ENCODE measurements at places on chromosomes 6 and 20.
A peak's percentile ranks its signal among the peaks of the same experiment; 100 is the strongest.

GRCh38 chr6:159815410-159815809 lies 15.3 kb downstream of the PNLDC1 start:
- no peak for DNase-seq

GRCh38 chr6:13874191-13874549 lies 50.6 kb upstream of the RNF182 start:
- no peak for DNase-seq

DNA sequence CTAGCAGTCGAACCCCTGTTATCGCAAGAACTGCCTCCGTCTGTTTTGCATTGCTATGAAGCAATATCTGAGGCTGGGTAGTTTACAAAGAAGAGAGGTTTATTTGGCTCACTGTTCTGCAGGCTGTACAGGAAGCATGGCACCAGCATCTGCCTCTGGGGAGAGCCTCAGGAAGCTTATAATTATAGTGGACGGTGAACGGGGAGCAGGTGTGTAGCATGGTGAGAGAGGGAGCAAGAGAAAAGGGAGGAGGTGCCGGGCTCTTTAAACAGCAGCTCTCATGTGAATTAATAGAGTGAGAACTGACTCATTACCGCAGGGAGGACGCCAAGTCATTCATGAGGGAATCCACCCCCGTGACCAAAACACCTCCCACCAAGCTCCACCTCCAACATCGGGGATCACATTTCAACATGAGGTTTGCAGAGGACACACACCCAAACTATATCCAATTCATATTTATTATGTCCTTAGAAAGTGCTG lies 172.6 kb upstream of the KCNG1 start:
- no peak for DNase-seq

DNA sequence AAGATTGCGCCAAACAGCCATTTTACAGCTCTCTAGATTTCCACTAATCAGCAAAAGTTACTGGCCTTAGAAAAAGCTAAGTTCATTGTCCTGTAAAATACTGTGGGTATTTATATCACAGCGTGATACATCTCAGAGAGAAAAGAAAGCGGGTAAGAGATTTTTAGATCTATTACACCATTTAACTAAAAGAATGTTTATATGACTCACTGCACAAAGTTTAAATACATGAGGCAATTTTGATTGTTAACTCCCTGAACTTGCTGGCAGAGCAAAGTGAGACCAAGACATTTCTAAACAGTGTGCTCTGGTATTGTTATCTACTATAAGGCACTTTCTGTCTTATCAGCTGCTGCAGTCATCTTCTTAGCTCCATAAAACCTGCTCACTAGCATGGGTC lies 314.3 kb downstream of the EPHA7 start:
- no peak for DNase-seq

GRCh38 chr6:105320765-105321164 lies 82.1 kb downstream of the PREP start:
- DNase-seq = no peak

DNA sequence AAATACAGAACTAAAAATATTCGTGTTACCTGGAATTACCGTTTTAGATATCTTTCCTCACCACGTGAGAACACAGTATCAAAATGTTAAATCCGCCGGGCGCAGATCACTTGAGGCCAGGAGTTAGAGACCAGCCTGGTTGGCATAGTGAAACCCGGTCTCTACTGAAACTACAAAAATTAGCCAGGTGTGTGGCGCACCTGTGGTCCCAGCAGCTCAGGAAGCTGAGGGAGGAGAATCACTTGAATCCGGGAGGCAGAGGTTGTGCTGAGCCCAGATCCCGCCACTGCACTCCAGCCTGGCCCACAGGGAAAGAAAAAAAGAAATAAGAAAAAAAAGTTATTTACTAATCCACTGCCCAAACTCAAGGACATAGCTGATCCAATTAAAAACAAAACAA lies 4.8 kb upstream of the DDX43 start:
- no peak for DNase-seq

DNA sequence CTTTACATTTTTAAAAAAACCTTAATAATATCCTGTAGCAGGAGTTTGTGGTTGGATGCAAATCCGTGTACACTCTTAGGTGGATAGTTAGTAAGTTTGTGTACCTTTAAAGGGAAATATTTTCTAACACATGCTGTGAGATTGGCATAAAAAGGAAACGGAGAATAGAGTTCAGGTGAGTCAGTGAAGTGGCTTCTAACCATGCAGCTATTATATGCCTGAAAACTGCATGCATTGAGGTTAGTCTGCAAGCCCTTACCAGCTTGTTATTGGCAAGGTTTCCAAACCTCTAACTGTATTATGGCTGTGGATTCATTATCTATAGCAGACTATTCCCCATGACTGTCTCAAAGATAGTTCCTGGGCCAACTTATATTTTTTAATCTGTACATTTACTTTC lies 420.6 kb upstream of the MMS22L start:
- DNase-seq = no peak

- no peak for DNase-seq
Observed at GRCh38 chr6:126376682-126377081, 36.8 kb downstream of the CENPW start.

DNA sequence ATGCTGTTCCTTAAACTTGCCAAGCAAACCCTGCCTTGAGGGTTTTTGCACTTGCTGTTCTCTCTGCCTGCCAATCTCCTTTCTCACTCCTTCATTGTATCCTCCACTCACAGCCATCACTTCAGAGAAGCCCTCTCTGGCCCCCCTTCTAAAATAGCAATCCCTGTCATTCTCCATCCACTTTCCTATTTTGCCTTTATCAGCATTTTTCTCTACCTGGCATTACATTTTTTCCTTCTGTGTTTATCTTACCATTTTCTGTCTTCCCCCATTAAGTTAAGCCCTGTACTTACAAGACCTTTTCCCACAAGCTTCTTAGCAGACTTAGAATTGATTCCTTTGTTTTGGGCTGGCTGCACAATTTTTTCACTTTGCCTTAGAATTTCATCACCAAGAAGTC lies 26.6 kb upstream of the TNFRSF21 start:
- no peak for DNase-seq

DNA sequence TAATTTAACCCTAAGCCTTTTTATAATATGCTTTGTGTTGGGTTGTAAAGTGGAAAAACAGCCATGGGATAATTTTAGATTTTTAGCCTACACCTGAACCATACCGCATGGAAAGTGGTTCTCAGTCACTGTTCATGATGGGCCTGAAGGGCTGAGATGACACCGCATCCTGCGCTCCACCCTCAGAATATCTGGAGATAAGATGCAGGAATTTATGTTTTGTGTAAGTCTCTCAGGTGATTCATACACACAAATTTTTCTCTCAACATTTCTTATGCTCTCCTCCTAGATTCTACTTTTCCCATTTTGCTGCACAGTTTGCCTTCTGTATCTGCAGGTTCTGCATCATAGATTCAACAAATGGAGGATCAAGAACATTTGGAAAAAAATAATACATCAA lies 191.3 kb upstream of the PHACTR1 start:
- no peak for DNase-seq

- no peak for DNase-seq
Observed at GRCh38 chr20:37185686-37186085, 6.3 kb upstream of the MROH8 start.

DNA sequence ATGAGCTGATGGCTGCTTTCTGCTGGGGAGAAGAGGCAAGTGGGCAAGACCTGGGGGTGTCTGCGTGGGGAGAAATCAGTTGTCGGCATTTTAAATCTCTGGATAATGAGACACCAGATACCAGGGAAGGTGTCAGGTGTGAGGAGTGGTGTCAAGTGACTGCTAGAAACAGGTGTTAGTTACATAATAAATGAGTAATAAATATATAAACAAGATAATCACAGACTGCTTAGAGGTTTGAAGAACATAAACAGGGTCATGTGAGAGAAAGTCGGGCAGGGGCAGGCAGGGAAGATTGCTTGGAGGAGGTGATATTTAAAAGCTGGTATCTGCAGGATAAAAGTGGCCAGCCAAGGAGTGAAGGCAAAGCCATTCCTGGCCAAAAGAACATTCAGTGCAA lies 87.2 kb upstream of the RIN2 start:
- DNase-seq = no peak

DNA sequence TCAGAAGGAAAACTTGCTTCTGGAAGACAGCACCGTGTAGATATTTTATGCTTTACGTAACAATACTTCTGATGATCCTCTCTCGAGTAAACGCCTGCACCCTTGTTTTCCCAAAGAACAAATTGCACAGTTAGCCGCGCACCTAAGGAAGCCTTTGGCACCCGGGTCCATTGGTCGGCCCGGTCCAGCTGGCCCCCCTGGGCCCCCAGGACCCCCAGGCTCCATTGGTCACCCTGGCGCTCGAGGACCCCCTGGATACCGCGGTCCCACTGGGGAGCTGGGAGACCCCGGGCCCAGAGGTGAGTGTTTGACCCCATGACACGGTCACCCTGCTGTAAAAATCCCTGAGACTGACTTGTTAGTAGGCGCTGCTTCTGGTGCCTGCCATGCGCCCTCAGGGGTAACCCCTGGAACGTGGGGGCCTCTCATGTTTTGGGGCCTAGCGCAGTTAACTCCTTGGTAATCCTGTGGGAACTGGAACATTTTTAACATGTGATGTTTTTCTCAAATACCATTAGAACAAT lies 20.2 kb downstream of the COL9A3 start:
- no peak for DNase-seq

DNA sequence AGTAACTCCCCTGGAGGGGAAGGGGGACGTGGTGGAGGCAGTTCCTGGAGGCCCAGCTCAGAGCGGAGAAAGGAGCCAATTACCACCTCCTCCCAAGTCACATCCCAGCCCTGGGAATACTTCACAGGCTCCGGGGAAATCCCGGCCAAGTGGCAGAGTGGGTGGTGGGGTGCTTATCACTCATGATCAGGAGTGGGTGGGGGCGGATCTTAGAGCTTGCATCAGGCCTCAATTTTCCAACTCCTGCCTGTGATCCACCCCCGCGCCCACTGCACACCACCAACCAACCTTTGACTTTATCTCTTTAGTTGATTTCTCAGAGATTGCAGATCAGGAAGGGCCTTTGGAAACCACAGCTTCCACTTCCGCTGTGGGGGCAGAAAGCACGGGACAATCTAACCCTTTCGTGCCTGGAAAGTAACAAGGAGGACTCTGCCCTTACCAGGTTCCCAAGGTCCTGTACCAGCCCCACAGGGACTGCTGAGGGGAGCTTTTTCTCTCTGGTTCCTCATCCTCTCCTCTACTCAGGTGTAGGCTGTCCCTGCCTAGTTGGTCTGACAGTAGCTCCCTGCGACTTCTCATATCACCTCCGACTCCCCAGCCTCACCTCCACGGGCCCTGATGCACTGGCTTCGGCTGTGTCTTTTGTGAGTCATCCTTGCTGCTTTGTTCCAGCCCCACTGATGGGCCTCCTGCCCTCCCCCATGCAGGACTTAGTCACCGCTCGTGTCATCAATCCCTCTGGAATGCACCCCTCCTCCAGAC lies 24.9 kb upstream of the IER3 start:
- peak; percentile 84 for DNase-seq

GRCh38 chr20:62662422-62662821 lies 20.1 kb downstream of the SLCO4A1 start:
- no peak for DNase-seq

DNA sequence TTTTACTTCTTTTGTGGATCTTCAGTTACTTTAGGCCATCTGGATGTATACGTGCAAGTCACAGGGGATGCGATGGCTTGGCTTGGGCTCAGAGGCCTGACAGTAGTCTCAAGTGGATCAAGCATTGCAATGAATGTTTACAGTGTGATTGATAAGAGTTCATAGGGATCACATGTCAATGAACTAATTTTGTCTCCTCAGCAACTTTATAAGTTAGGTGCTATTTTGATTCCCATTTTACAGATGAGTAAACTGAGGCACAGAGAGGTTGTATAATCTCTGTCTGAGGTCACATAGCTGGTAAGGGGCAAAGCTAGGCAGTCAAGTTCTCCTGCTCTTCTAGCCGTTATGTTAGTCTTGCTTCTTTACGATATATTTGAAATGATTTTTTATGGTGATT lies 13.5 kb downstream of the MEI4 start:
- DNase-seq = no peak

DNA sequence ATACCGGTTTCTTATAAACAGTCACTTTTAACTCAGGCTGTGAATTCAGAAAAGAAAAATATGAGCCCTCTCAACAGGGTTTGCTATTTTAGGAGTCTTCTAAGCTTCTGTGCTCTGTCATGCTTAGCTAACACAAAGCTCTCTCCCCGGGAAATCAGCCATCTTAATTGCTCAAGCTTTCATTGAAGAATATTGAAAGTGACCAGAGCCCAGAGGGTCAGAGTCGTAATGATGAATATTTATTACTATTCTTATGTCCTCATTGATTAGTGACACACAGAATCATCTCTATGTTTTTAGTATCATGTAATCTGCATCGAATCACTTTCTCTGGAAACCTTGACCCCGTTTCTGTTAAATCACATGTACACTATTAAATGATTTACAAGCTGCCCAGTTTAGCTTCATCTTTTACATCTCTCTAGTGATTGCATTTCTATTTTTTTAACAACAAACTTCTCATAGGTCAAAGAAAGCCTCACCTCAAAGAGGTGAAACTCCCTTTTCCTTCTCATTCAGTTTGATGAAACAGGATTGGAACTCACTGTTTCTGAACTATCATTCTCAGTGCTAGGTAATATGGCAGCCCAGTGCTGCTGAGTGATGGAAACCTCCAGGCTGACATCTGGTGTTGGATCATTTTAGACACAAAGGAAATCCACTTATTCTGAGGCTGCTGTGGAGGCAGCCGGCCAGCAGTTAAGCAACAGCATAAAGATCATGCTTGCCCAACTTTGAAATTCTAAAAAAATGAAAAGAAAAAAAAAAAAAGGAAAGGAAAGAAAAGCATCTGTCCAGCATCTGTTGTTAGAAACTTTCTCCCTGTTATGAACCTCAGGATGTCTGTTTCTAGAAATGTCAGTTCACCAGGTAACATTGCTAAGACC lies 96.3 kb downstream of the RFPL4B start:
- DNase-seq = no peak

DNA sequence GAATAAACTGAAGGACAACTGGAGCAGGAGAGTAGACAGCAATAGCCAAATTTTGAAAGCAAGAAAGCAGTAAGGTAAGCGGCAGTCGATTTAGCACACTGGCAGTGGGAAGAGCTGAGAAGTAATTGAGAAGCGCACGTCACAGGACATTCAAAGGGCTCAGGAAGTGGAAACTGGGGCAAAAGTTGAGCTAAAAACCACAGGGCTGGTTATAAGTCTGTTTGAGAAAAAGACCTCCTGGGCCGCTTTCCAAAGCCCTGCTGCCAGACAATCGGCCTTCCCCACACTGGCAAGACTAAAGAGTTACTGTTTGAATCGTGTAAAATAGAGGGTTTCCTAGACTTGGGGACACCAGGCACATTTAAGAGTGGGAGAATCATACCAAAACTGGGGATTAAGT lies 161.4 kb downstream of the DNAH8 start:
- DNase-seq = peak; percentile 9

GRCh38 chr6:6704103-6705060 lies 115.9 kb downstream of the LY86 start:
- DNase-seq = no peak

GRCh38 chr20:24109008-24109407 lies 120.4 kb upstream of the GGTLC1 start:
- DNase-seq = peak; percentile 27

DNA sequence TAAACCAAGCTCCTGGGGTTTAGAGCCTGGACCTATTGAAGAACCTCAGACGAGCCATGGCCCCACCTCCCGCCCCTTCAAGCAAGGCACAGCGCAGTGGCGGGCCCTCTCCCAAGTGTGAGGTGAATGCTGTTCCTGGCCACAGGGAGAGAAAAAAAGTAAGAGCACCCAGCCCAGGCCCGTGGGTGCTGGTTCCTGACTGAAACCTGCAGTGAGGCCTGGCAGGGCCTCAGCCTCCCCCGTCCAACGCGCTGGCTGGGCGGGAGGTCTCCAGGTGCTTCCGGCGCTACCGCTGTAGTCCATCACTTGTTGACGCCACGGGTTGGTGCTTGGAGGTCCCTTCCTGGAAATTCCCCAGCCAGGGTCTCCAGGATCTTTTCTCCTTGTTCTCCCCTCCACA lies 5.5 kb upstream of the FAM83C start:
- DNase-seq = no peak

All from stimulated activated naive CD4-positive, alpha-beta T cell treated with Interleukin-2 at 50 U/mL for 16 hours (primary cell).